Mammary epithelial cell (primary cell): ENCODE measurements at places on chromosomes 6 and 20. TPM values are rescaled to one million over a fixed set of nuclear protein-coding genes. Genes with fewer than 3 reads are reported as not detected.

Gene RIPOR3
- polyA plus RNA-seq, result not detected

Gene TFAP2A
- 18.8 TPM for polyA plus RNA-seq

Gene TRIM31
- polyA plus RNA-seq, result 0.07 TPM

Gene MAD2L1BP
- polyA plus RNA-seq, result 58.0 TPM

Gene SEMG1
- not detected for polyA plus RNA-seq

Gene PRSS16
- polyA plus RNA-seq, result 11.9 TPM

Gene VSX1
- polyA plus RNA-seq, result not detected

Gene ERVFRD-1
- polyA plus RNA-seq, result not detected

Gene CRISP2
- polyA plus RNA-seq, result not detected

Gene SLA2
- polyA plus RNA-seq, result not detected

Gene E2F1
- 10.3 TPM for polyA plus RNA-seq

Gene HLA-DQA2
- polyA plus RNA-seq, result not detected

Gene MLIP
- not detected for polyA plus RNA-seq

Gene HLA-DPB1
- 10.7 TPM for polyA plus RNA-seq

Gene CST2
- polyA plus RNA-seq, result not detected

Gene CFB
- 2.0 TPM for polyA plus RNA-seq

Gene NDRG3
- 29.2 TPM for polyA plus RNA-seq

Gene CTCFL
- polyA plus RNA-seq, result not detected

Gene VWA7
- polyA plus RNA-seq, result 0.80 TPM

Gene TFAP2D
- polyA plus RNA-seq, result not detected

Gene SPATS1
- not detected for polyA plus RNA-seq

Gene MATN4
- polyA plus RNA-seq, result 0.06 TPM

Gene MEP1A
- polyA plus RNA-seq, result 0.12 TPM

Gene WFDC5
- 0.41 TPM for polyA plus RNA-seq

Gene RBBP8NL
- 0.03 TPM for polyA plus RNA-seq

Gene DEFB116
- not detected for polyA plus RNA-seq

Gene TUBB2A
- 122 TPM for polyA plus RNA-seq

Gene FAM83C
- not detected for polyA plus RNA-seq

Gene MYO6
- polyA plus RNA-seq, result 12.9 TPM

Gene GATA5
- not detected for polyA plus RNA-seq

Gene SCGN
- not detected for polyA plus RNA-seq

Gene MYB
- polyA plus RNA-seq, result 0.18 TPM

Gene GRIK2
- polyA plus RNA-seq, result 0.15 TPM

Gene COL12A1
- 132 TPM for polyA plus RNA-seq

Gene SLC17A5
- polyA plus RNA-seq, result 6.2 TPM

Gene FOXF2
- polyA plus RNA-seq, result 0.15 TPM

Gene LY6G6C
- polyA plus RNA-seq, result 0.56 TPM

Gene RAB32
- 48.6 TPM for polyA plus RNA-seq
